Colonic mucosa (tissue), 4 donors: ENCODE measurements at places on chromosomes 2 and 18. TPM values are rescaled to one million over a fixed set of nuclear protein-coding genes. Genes with fewer than 3 reads are reported as not detected.

DNA sequence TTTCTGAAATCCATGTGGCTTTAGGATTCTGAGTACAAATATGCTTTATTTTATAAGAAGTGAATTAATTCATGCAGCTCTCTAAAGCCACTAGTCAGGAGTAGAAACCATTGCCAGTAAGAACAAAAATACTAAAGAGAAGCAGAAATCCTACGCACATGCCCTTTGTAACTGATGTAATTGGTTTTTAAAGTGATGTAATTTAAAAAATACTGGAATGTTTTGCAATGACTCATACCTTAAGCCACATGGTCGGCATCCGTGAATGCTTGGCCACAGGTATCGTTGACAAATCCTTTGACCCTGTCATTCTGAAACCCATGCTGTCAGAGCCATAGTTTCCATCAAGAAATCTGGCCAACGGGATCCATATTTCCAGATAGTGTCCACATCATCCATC, 213.3 kb downstream of the ACKR3 start:
- DNase-seq = no peak

DNA sequence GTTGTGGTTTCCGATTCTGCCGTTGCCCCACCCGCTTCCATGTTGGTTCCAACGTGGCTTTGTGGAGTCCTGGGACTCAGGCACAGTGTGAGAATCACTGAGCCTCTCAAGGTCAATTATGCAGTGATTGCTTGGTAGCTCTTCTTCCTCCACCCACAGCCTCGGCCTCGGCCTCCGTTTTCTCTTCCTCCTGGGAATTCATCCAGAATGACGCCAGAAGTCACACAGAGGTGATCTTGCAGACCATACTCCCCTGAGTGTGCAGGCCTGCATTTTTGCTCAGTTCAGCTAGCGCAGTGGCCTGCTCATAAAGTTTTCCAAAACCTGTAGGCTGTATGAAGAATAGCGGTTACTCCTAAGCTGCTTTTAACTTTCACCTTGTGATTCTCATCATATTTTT, 273.3 kb downstream of the GBX2 start:
- DNase-seq = no peak

DNA sequence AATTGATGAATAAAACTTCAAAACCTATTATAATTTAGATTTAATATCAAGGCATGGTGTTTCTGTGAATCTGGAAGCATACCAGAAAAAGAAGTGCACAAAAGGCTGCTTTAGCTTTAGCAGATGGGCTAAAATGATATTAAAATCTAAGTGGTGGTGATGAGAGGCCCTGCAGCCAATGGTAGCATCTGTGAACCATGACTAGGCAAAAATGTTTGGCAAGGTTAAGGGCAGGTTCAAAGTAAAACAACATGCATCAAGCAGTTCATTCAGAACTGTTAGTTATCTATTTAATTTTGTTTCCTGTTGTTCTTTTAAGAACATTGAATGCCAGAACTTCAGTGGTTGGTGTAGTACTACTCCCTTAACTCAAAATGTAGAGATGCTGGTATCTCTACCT, 1736.9 kb upstream of the CELF4 start:
- no peak for DNase-seq

Gene HOXD9
- total RNA-seq = 1.7 TPM
